ENCODE measurements at places on chromosomes 6 and 20. TPM values are rescaled to one million over a fixed set of nuclear protein-coding genes. Genes with fewer than 3 reads are reported as not detected.

The PPP1R16B gene
- 0.08 TPM for total RNA-seq

The ADGRF5 gene
- not detected for total RNA-seq

The SLC22A16 gene
- total RNA-seq, result not detected

The DBNDD2 gene
- 28.0 TPM for total RNA-seq

The CCM2L gene
- total RNA-seq, result 0.68 TPM

The FAM209A gene
- total RNA-seq, result 0.44 TPM

The TFAP2D gene
- not detected for total RNA-seq

The COX4I2 gene
- total RNA-seq, result not detected

The DEFB132 gene
- total RNA-seq, result not detected

The RAD21L1 gene
- not detected for total RNA-seq

The WFDC5 gene
- total RNA-seq, result not detected

The FAM184A gene
- total RNA-seq, result not detected

The OR2H2 gene
- not detected for total RNA-seq

The C20orf173 gene
- total RNA-seq, result not detected

The ENPP1 gene
- 1.6 TPM for total RNA-seq

The SMIM26 gene
- total RNA-seq, result 134 TPM

The PSORS1C2 gene
- not detected for total RNA-seq

The OXT gene
- not detected for total RNA-seq

The TRAPPC3L gene
- total RNA-seq, result not detected

The NFKBIL1 gene
- 12.1 TPM for total RNA-seq

The ZNF334 gene
- total RNA-seq, result not detected

The OR2H1 gene
- total RNA-seq, result not detected

The ULBP2 gene
- total RNA-seq, result 3.2 TPM

The HLA-DMB gene
- 1.7 TPM for total RNA-seq

Data from A549 treated with Hydrocortisone at 1 μM for 4 hours (cell line).